NCI-H1436 treated with DMSO at 0.1 percent for 48 hours (cell line): ENCODE measurements at places on chromosomes 11 and 22.

DNA sequence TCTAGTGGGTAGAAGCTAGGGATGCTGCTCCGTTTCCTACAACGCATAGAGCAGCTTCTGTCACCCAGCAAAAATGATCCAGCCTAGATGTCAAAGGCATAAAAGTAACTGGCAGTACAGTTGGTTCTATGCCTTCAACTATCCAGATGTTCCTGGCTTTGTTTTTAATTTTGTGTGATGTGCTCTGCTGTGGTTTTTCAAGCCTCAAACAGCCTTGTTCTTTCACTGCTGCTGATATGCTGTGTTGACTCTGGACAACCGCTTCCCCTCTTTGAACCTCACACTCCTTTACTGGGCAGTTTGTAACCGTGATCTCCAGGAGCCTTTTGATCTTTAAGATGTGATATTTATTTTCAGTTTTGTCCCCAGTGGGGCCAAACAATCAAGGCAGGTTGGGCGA lies 116.4 kb downstream of the SEZ6L start:
- DNase-seq, result no peak

DNA sequence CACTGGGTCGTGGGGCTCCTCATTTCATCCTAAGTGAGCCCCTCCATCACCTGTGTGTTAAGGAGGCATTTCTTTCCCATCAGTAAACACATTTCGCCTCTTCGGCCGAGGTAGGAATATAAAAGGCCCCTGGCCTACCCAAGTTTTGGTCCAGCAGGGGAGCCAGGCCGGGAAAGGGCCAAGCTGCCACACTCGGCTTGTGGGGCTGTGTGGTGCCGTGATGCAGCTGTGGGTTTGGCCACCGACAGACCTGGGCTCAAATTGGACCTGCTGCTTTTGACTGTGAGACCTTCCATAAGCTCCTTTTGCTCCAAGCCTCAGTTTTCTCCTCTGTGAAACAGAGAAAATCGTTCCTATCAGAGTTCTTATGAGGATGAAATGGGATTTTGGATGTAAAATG lies 771 bp downstream of the NDUFV1 start:
- no peak for DNase-seq

DNA sequence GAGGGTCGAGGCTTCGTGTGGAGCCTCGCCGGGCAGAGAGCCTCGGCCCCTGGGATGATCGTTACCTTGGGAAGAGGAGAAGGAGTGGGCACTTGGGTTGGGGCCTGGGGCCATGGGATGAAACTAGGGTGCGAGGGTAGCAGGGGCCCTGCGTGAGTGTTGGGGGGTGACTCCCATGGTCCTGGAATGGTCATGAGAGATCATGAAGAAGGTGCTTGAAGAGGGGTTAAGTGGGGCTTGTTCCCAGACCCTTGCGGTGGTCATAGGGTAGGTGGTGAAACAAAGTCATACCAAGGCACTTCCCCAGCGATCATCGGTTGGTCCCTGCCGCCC lies 284 bp downstream of the CCS start:
- no peak for DNase-seq

GRCh38 chr11:6648501-6648900 lies 7.1 kb downstream of the DCHS1 start:
- no peak for DNase-seq

DNA sequence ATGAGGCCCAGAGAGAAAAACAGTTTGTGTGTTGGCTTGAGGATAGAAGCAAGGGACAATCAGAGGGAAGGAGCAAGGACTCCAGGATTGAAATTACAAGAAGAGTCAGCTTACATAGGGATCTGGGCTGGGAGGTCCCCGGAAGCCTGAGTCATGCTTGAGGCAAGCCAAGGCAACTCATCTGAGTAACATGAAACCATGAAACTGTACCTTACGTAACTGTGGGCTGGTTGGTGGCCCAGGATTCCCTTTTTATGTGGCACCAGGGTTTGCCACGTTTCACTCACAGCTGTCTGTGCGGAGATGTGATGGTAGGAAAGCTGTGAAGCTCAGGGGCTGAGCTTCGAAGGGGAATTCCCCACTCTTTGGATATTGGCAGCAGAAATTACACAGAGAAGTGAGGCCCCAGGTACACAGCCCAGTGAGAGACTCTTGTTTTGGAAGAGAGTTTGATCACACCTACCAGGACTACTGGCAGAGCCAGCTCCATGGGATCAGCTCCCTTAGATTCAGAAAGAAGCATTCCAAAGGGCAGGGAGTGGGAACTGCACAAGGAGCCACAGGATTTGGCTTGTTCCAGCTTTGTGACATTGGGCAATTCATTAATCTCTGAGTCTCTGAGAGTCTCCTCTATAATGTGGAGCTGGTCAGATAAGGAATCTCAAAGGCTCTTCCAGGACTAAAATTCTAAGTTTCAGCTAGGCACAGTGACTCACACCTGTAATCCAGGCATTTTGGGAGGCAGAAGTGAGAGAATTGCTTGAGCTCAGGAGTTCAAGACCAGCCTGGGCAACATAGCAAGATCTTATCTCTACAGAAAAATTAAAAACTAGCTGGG lies 7.8 kb downstream of the SLC5A1 start:
- DNase-seq, result peak; percentile 55

GRCh38 chr11:45105233-45105983 lies 41.0 kb upstream of the PRDM11 start:
- peak; percentile 61 for DNase-seq

GRCh38 chr11:13966013-13966412 lies 3.5 kb downstream of the SPON1 start:
- no peak for DNase-seq

DNA sequence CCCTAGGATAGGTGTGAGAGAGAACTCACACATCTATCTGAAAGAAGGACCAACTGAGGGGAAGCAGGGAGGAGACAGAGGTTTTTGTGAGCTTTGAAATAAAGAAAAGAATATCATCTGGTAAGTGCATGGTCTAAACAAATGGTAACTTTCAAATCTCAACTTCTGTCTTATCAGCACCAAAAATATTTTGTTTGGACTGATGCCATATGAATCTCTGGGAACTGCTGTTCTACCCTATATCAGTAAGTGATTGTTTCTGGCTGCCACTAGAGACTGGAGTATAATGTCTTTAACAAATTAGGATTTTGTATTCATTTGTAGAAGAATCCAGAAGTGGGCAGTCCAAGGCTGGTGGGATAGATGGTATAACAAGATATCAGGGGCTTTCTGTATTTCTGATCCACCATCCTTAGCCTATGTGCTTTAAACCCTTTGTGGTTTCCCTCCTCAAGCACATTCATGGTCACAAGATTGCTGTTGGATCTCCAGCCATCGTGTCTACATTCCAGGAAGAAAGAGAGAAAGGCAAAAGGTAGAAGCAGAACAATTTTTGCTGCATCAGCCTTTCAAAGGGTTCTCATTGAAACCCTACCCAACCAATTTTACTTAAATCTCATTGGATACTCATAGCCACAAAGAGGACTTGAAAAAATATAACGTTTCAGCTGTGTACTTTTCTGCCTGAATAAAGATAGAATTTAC lies 4.7 kb downstream of the HEPHL1 start:
- DNase-seq, result no peak

DNA sequence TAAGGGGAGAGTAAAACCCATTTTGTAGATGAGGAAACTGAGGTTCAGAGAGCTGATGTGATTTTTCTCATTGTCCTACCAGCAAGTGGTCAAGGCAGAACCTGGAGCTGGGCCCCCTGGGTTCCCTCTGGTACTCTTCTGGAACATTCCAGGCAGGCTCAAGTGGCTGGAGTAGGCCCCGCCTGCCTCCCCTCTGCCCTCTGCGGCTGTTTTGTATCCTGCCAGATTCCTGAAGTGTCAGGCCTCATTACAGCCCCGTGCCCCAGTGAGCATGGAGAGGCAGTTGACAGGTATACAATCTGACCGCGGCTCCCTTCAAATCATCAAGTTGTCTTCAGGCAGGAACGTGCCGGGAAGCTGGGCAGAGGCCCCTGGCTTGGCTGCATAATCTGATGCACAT lies 94.6 kb upstream of the CD82 start:
- DNase-seq, result no peak

DNA sequence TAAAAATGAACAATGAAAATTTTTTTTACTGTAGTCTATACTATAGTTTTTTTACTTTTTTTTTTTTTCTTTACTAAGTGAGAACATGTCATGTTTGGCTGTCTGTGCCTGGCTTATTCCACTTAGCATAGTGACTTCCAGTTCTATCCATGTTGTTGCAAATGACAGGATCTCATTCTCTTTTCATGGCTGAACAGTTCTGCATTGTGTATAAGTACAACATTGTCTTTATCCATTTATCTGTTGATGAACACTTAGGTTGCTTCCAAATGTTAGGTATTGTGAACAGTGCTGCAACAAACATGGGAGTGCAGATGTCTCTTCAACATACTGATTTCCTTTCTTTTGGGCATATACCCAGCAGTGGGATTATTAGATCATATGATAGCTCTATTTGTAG lies 88.1 kb upstream of the CCDC90B start:
- no peak for DNase-seq

DNA sequence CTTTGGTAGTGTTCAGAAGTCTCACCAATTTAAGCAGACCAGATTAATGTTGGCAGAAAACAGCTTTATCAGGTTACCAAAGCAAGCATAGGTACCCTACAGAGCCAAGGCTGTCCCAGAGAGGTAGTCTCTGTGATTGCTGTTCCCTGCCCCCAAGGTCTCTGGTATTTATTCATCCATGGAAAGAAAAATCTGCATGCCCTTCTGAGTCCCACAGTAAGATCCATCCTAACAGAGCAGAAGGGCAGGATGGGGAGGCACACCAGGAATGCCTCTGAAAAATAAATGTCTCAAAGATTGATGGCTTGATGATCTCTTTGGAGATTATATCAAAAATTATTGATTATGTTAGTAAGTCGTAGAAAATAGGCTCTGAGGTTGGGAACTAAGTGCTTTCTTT lies 122.8 kb downstream of the FAT3 start:
- DNase-seq, result no peak

GRCh38 chr11:85627332-85627997 lies at the start of gene DLG2:
Gene DLG2 (minus strand): TSS chr11:85627344.
- DNase-seq, result no peak

- no peak for DNase-seq
These were observed 826 bp upstream of the PTPRJ start for GRCh38 chr11:47979378-47980087.

GRCh38 chr11:128759597-128759996 lies 65.7 kb downstream of the FLI1 start:
- no peak for DNase-seq

- no peak for DNase-seq
These were observed 38.3 kb downstream of the PDGFB start for GRCh38 chr22:39206491-39206890.

- DNase-seq, result no peak
These were observed 1.4 kb downstream of the TMEM9B start for GRCh38 chr11:8962841-8963240.

- no peak for DNase-seq
These were observed 1.3 kb upstream of the SCARF2 start for GRCh38 chr22:20438678-20439492.

GRCh38 chr11:117912497-117912896 lies 16.7 kb downstream of the TMPRSS13 start:
- no peak for DNase-seq

DNA sequence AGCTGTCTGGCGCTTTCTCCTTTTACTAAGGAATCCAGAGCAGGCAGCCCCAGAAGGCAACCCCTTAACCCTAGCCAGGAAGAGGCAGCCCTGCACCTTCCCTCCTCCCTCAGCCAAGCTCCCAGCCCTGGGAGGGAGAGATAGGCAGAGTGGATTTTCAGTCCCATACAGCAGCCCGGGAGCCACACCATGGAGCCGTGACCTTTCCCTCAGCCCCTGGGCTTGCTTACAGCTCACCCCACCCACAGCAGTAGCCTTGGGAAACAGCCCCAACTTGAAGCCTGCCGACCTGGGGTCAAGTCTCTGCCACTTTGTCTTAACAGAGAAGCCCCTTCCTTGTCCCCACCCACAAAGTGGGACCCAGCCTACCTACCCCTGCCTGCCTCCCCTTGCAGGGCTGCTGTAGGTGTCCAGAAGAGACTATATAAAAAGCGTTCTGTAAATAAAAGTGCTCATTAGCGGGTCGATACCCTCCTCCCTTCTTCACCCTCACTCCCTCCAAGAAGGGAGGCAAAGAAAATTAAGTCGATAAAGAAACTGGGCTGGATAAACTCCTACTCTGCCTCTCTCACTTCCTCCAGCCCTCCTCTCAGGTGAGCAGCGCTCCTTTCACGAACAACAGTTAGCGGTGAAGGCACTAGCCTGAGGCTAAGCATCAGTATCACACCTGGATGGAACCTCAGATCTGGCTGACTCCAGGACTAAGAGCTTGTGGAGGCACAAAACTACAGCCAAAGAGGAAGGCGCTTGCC lies 4.2 kb downstream of the TST start:
- DNase-seq, result no peak

GRCh38 chr11:67397536-67397935 lies 4.1 kb downstream of the PPP1CA start:
- no peak for DNase-seq

DNA sequence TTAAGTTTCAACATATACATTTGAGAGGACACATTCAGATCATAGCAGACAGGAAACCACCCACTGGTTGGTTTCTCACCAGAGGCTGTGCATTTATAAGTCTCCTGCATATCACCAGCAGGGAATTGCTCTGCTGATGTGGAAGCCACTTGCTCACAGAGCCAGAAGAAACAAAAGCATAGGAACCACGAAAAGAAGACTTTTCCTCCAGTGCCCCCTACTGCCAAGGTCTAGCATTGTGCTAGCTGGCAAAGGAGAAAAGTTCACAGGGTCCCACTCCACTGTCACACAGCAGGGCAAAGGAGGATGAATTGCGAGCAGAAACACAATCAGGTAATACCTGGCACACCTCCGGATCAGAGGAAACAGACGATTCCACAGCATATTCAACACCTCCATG lies 28.9 kb upstream of the ISX start:
- DNase-seq, result no peak

- no peak for DNase-seq
These were observed 39.2 kb upstream of the CHST1 start for GRCh38 chr11:45704635-45705034.

DNA sequence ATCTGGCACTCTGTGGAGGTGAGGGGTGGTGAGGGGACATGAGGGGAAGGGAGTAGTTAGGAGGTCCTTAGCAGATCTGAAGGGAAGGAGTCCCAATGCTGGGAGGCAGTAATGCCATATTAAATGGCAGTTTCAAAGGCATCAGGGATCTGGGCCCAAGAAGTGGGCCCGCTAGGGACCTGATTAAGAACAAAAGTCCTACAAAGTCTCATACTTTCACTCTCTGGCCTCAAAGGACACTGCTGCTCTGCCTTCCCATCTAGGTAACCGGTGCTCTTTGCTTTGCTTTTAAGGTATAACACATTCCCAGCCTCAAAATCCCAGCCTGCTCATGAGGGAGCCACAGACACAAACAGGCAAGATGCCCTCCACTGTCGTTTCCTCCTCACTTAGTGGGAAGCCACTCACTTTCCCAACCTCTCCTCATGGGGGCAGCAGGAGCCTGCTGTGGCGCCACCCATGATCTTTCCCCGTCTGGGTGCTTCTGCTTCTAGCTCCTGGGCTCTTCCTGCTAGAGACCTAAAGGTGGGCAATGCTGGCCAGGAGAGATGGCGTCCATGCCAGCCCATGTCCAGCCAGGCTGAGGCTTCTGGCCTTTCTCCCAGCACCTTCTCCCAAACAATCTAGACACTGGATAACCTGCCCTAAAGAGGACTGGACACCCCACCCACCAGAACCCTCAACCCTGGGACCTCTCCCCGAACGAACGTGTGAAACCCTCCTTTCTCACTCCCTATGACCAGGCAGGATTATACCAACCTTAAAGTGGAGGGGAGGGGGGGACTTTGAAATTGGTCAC lies 68.3 kb downstream of the PLEKHA7 start:
- DNase-seq, result no peak

GRCh38 chr11:106011481-106011880 lies 10.6 kb downstream of the MSANTD4 start:
- no peak for DNase-seq

GRCh38 chr22:24466716-24467328 lies 28.3 kb upstream of the UPB1 start:
- DNase-seq, result no peak
